ENCODE measurements at places on chromosomes 6 and 20.

DNA sequence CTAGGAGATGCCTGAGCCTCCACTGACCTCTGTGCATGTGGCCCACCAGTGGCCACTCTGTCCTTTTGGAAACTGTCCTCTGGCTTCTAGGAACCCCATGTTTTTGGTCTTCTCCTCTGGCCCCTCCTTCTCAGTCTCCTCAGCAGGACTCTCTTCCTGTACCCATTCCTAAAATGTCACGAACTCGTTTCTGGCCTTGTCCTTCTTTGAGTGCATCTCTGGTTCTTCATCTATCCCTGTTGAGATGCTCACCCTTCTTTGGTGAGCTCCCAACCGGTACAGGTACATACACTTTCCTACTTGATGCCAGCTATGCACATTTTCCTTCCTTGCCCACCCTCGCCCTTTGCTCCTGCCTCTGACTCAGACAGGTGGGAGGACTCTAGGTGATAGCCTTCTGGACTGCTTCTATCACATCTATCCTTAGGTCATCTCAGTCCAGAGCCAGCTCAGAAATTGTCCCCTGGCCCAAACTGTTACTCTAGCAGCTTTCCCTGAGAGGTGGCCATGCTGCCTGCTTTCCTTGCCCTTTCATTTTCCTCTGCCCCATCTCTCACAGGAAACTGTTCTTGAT, 14.8 kb upstream of the NNAT start:
- DNase-seq, result no peak

DNA sequence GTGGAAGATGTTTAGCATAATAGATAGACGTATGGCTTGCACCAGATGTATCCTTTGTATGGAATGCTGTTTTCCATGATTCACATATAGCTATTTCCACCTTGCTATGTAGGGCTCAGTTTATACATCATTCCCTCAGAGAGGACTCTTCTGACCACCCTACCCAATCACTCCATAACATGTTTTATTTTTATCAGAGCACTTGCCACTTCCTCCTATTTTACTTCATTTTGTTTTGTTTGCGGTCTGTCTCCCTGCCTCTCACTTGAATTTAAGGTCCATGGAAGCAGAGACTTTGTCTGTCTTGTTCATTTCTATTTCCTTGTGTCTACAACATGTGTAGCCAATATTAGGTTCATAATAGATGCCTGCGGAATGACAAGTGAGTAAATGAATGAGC, 266.9 kb upstream of the CITED2 start:
- no peak for DNase-seq

DNA sequence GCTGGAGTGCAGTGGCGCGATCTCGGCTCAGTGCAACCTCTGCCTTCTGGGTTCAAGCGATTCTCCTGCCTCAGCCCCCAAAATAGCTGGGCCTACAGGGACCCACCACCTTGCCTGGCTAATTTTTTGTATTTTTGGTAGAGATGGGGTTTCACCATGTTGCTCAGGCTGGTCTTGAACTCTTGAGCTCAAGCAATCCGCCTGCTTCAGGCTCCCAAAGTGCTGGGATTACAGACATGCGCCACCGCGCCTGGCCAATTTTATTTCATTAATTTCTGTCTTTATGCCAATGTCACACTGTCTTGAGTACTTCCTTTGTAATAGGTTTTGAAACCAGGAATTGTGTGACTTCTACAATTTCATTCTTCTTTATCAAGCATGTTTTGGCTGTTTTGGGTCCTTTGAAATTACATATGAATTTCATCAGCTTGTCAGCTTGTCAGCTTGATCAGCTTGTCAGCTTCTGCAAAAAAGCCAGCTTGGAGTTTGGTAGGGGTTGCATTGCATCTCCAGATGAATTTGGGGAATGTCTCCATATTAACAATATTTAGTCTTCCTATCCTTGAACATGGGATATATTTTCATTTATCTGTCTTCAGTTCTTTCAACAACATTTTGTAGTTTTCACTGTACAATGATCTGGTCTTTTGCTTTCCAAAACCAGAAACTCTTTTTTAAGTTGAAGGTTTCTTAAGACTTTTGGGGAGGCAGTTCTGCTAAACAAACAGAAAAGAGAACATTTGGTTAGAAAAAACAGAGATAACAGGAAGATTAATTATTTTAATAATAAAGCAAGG, 20.8 kb downstream of the ZFAND3 start:
- DNase-seq, result no peak

DNA sequence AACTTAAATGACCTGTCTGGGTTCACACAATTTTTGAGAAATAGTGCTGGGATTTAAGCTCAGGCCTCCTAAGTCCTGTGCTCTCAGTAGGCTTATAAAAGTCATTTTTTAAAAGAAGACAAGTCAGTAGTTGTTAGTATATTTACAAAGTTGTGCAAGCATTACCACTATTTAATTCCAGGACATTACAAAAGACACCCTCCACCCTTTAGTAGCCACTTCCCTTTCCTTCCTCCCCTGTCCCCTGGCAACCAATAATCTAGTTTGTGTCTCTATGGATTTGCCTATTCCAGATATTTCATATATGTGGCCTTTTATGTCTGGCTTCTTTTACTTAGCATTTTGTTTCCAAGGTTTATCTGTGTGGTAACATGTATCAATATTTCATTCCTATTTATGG, 37.6 kb downstream of the HMGN3 start:
- no peak for DNase-seq
